ENCODE measurements at places on chromosomes 5 and 9.
A peak's percentile ranks its signal among the peaks of the same experiment; 100 is the strongest.

DNA sequence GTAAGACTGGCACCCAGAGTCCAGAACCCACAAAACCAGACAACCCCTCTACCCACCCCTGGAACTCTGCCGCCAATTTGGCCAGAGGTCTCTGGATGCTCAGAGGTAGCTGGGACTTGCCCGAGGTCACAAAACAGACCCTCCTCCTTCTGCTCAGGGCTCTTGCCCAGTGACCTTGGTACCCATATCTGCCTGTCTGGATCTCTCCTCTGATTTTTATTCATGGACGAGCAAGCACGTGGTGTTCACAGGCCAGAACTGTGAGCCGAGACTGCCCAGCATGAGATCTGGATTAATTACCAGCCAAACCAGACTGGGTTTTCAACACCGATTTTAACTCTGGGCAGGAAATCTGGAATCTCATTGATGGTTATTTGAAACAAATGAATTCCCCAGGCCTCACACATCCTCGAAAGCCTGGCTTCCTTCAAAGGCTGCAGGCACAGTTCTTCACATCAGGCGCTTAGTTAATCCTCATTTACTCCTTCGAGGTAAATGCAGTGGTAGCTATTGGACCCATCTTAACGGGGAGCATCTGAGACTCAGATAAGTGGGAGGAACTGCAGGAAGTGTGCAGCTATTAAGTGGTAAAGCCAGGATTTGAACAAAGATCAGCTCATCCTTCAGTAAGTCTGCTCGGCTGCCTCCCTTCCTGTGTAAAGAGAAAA, 21.4 kb downstream of the COL27A1 start:
- DNase-seq, result no peak

DNA sequence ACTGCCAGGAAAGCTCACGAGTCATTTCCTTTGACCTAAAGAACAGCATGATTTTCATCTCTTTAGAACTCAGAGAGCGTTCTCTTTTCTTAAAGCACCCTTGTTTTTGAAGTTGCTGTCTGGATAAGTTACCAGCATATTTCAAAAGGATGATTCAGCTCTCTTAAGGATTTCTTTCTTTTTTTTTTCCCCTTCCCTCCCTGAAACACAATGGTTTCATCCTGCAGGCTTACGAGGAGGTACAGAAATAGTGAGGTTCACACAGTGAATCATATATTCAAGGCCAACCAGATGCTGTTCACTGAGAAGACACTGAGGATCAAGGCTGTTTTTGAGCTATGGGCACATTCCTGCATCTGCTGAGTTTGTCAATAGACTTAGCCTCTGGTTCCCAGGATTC, 257.2 kb downstream of the KIF4B start:
- DNase-seq, result no peak

- no peak for DNase-seq
These were observed 26.1 kb downstream of the HRH2 start for GRCh38 chr5:175683921-175684320.

GRCh38 chr5:72464071-72464470, 43.1 kb downstream of the ZNF366 start:
- DNase-seq, result no peak

GRCh38 chr5:122701640-122702523, 73.0 kb upstream of the SNX2 start:
- no peak for DNase-seq

GRCh38 chr5:180090769-180091546, 19.4 kb upstream of the RNF130 start:
- peak; percentile 31 for DNase-seq

GRCh38 chr5:53424686-53425615, 55.5 kb upstream of the FST start:
- DNase-seq, result no peak

DNA sequence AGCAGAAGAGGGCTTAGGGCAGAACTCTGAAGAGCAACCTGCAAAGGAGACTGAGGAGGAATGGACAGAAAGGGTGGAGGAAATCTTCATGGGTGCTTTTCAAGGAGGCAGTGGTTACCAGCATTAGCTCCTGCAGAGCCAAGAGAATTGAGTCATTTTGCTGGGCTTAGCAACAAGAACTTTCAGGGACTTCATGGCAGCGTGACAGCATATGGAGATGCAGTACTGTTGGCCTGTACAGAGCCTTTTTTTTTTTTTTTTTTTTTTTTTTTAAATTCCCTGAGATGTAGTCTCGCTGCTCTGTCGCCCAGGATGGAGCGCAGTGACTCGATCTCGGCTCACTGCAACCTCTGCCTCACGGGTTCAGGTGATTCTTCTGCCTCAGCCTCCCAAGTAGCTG, 296.0 kb upstream of the DMRT1 start:
- no peak for DNase-seq

- no peak for DNase-seq
These were observed 5.9 kb upstream of the SLC22A5 start for GRCh38 chr5:132363431-132364112.

GRCh38 chr9:79642671-79643070, 70.9 kb downstream of the TLE4 start:
- no peak for DNase-seq

DNA sequence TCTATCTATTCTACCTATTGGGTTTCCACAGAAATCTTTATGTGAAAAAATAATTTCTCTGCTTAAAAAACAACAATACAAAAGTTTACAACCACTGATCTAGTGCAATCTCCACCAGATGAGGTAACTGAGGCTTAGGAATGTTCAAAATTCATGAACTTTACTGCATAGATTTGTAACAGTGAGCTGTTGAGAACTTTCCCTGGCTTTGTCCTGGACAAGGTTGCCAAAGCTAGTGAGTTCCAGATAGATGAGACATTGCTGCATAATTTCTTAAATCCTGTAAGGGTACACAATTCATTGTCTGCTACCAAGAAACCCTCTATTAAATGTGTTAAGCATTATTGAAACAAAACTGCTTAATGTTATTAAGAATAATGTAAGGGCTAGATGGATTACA, 102.7 kb downstream of the OSMR start:
- DNase-seq, result no peak

- DNase-seq, result no peak
These were observed 16.2 kb downstream of the MTX3 start for GRCh38 chr5:79974886-79975285.

GRCh38 chr5:30959238-30959637, 234.2 kb upstream of the CDH6 start:
- DNase-seq, result no peak

- no peak for DNase-seq
These were observed 260.0 kb downstream of the SGCD start for GRCh38 chr5:156587012-156587411.

DNA sequence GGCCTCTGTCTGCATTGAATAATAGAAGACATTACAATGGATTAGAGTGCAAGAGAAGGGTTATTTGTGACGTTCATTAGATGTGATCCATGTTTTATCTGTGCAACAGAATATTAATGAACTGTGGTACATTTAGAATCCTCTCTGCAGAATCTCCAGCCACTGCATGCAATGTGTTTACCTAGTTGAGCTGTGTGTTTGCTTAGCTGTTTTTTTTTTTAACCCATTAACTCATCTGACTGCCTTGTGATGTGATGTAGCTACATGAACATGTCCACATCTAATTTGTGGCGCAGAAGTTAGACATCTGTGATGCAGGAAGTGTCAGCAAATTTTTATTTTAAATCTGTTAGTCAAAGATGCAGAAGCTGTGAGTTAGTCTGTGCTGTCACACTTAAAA, 236.9 kb downstream of the CD180 start:
- DNase-seq, result no peak

DNA sequence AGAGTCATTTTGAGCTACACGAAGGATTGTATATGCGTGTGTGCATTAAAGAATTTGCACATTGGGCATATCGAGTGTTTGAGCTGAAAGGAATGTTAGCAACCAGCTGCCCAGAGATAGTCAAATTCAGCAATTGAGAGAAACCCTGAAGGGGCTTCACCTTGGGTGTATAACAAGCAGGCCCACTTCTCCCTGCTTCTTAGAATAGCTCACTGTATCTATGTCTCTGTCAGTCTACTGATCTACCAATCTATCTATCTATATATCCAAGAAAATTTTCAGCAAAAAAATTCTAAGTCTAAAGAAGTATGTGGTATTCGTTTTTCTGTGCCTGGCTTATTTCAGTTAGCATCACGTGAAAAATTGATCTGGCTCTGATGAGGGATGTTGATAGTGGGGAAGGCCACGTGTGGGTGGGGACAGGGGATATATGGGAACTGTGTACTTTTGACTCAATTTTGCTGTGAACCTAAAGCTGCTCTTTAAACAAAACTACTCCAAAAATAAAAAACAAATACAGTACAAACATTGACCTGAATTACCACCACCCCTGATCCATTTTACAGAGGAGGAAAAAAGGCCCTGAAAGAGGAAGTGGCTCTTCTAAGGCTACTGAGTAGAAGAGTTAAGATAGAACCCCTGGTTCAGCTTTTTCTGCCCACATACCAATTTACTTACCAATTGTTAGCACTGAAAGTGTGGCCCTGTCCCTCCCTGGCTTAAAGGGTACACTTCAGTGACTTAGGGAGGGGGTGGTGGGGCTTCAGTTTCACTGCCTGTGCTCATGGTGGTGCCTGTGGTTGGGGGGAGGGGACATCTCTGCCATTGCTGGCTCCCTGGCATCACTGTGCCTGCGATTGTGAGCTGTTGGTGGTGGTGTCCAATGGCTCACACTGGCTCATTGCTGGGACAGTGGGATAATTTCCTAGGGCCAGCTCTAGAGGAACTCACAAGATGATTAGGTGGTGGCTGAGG, 141.8 kb downstream of the DOCK2 start:
- no peak for DNase-seq

- DNase-seq, result no peak
These were observed 82.4 kb downstream of the RAPGEF1 start for GRCh38 chr9:131657456-131657855.

DNA sequence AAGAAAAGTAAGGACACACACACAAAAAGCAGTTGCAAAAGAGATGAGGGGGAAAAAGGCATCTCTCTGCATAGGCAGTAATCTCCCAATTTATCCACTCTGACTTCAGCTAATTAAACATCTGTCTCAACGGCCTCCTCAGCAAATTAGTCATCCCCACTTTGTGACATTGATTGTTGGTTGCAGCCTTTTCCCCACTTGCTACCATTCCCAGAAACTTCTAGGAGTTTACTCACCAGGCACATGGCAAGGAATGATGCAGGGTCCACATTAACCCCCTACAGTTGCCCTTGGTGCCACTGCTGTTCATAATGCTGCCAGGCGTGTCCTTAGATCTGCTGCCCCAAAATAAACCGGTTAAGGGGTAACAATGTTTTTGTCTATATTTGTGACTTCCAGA, 174.6 kb downstream of the MAPKAP1 start:
- no peak for DNase-seq

DNA sequence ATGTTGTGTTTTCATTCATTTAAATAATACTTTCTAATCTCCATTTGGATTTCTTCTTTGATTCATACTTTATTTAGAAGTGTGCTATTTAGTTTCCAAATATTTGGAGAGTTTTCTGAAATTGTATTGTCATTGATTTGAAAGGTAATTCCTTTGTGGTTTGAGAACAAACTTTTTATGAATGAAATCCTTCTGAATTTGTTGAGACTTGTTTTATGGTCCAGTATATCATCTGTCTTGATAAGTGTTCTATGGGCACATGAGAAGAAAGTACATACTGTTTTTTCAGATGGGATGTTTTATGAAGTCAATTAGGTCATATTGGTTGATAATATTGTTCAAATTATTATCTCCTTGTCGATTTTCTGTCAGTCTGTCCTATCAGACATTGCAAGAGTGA, 953.8 kb downstream of the NR2F1-AS1 start:
- DNase-seq, result no peak

DNA sequence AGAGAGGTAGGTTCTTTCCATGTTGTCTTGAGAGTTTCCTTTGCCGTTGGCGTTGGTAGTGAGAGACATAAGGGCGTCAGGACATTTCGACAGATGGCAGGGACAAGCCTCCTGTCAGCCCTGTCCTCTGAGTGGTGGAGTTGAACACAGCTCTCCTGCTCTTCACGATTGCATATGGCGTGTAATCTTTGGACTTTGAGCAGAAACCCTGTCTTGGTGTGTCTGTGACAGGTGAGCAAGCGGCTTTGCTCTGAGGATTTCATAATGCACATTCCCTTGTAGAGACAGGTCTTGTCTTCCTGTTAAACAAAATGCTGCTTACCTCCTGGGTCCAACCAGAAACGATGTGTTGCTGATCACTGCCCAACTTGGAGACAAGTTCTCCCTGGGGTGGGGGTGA, 146.5 kb downstream of the NXNL2 start:
- no peak for DNase-seq

DNA sequence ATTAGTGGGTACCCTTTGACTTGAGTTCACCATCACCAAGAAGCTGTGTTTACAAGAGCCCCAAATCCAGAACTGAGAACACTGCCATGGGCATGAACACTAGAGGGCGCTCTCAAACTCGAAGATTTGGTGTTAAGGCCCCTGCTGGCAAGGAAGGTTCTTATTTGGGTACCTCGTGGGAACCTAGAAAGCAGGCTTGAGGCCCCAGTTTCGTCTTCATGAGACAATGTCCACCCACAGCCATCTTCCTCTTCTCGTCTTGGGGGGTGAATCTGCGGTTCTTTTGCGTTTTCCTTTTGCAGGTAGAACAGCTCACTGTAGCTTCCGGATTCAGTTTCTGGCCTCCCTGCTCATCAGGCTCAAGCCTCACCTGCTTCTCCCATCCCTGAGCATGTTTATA, 184.0 kb downstream of the SEMA5A start:
- DNase-seq, result peak; percentile 79

- no peak for DNase-seq
These were observed 1.8 kb upstream of the DIPK1B start for GRCh38 chr9:136710543-136710942.

DNA sequence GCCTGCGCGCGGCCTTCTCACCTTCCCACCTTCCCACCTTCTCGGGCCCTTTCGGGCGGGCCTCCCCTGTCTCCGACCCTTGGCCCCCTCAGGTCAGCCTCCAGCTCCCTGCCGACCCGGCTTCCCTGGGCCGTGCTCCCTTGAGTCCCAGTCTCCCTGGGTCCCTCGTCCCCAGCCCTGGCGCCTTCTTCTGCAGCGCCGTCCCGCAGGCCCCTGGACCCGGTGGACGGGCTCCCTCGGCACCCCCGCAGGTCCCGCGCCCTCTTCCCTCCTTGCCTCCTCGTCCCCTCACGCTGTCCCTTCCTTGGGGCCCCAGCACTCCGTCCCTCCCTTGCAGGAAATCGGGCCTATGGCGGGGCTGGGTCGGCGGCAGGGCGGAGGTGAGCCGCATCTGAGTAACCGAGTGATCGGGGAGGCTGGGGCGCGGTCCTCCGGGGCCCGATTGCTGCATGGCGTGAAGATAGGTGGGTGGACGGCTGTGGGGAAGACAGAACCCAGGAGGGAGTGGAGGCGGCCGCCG, 7.6 kb downstream of the ARPC5L start:
- peak; percentile 43 for DNase-seq

- peak; percentile 48 for DNase-seq
These were observed 405.4 kb upstream of the ACTBL2 start for GRCh38 chr5:57887851-57888621.
